ENCODE measurements at places on chromosomes 12 and 14.

- no peak for DNase-seq
Measured at GRCh38 chr14:50845166-50845565, 14.2 kb upstream of the NIN start.

DNA sequence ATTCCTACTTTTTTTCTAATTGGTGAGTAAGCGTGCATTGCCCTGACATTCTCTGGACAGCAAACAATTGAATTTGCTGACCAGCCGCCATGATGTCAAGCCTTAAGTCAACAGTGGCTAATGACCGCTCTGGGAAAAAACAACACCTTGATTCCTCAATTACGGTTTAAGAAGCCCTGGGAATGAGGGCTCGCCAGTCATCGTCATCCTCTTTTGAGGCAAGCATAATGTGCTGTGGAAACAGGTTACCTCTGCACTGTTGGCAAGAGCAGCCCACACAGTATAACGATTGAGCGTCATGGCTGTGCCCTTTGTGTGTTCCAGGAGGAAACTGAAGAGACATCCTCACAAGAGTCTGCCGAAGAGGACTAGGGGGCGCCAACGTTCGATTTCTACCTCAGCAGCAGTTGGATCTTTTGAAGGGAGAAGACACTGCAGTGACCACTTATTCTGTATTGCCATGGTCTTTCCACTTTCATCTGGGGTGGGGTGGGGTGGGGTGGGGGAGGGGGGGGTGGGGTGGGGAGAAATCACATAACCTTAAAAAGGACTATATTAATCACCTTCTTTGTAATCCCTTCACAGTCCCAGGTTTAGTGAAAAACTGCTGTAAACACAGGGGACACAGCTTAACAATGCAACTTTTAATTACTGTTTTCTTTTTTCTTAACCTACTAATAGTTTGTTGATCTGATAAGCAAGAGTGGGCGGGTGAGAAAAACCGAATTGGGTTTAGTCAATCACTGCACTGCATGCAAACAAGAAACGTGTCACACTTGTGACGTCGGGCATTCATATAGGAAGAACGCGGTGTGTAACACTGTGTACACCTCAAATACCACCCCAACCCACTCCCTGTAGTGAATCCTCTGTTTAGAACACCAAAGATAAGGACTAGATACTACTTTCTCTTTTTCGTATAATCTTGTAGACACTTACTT, 138.9 kb downstream of the HMGA2 start:
- DNase-seq, result peak; percentile 7

- DNase-seq, result no peak
Measured at GRCh38 chr14:86518298-86518697, 988.4 kb downstream of the FLRT2 start.

DNA sequence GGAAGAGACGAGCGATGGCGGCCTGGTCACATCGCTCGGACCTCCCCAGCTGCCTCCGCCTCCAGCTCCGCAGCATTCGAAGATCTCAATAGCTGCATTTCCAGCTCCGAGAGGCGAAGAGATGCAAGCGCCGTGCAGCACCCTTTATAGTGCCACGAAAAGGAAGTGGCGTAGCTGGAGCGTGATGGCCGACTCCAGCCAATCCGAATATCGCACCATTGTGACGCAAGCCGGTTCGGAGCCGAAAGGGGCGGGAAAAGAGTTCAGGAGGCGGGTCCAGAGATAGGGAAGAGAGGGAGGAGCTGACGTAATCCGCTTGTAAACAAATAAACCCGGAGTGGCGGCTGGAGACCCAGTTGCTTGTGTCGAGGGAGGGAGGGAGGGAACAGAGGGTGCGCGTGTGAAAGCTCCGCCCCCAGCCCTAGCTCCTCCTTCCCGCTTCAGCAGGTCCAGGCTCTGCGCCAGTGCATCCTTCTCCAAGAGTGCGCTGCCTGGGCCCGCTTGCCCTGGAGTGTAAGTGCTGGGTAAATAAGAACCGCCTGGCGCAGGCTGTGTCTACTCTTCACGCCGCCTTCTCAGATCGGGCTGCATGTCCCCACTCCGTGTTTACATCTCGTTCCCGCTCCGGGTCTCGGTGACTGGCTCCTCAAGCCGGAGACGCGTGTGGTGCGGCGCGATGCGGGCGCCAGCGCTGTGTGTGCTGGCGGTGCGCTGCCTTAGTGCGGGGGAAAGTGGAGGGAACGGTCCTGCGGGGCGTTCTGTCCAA, at the start of gene BTG1:
Gene BTG1 (minus strand): TSS at position 116 of the 766 bp plus-strand sequence. CDS start 311 bp downstream, outside the sequence.
- peak; percentile 100 for DNase-seq

DNA sequence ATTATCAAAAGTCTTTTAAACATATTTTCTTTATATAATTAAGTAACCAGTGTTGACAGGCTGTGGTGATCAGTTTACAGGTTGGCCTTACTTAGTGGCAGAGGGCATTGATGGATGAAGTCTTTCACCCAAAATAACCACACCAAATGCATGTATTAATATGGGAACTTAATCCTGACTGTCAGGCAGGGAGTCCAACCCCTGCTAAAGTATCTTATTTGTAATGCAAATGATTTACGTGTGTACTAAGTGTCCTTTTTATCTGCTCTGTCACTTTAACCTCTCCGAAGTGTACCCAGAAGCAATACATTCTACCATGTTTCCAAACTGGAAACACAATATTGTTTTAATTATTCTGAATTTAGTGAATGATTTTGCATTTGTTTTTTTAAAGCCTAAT, 1.4 kb downstream of the MYBPC1 start:
- no peak for DNase-seq
